Activated T-helper 1 cell treated with Interleukin-2 at 50 U/mL for 16 hours (primary cell): ENCODE measurements at places on chromosomes 1 and 21.

DNA sequence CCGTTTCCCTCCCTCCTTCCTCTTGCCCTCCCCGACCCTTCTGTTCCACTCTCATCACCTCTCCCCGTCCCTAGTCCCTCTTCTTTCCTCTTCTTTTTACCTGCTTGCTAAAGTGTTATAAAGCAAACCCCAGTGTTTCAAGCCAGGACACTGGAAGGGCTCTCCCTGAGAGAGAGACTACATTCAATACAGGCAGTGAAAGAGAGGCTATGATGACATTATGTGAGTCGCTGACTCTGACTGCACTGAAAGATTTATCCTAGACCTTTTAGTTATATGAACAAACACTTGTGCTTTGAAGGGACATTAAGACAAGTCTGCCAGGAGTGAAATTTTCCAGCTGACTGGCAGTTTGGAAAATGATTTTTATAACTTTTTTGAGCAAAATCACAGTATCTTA lies 155.7 kb downstream of the S1PR1 start:
- DNase-seq: no peak

DNA sequence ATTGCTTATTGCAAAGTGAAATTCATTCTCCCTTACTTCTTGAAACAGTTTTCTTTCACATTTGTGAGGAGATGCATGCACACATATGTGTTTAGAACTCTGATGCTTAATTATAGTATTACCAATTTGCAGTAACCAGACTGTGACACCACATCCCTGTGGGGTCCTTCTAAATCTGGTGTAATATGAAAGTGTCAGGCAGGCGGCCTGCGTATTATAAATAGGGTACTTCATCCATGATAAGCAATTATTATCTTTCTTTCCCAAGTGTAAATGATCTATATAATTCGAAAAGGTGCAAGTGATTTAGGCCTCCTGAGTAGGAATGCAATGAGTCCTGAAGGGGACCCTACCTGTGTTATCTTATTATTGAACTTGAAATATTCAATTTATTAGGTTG lies 876 bp downstream of the EFCAB7 start:
- no peak for DNase-seq

DNA sequence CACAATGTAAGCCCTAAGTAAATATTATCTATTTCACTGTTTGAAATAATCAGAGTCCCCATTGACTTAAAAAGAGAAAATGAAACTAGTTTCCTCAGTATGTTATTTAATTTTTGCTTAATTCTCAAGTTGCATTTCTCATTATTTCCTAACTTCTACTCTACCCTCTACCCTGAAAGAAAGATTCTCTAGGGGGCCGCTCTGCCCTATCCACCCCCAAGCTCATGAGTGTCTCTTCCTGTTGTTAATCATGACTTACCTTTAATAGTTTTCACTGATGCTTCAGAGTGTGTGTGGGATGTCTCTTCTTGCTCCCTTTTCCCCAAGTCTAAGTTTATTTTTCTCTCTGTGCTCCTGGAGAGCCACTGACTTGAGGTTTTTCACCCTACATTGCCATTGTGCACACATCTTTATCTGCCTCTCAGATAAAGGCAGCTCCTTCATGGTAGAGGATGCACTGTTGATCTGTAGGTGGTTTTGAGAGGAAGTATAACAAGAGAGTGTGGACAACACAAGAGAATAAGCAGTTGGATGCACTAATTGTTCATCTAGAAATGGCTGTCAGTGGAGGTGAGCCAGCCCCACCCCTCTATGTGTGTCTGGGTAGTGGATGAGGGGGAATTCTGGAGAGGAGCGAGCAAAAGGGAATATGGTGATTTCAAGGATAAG lies 261.7 kb downstream of the CHRM3 start:
- DNase-seq: no peak

GRCh38 chr1:1250786-1251284 lies 4.3 kb upstream of the C1QTNF12 start:
- peak; percentile 59 for DNase-seq

GRCh38 chr1:236332092-236332758 lies 50.5 kb upstream of the ERO1B start:
- no peak for DNase-seq

GRCh38 chr1:80448081-80448480 lies 1352.7 kb upstream of the ADGRL2 start:
- DNase-seq: no peak
